K562 (cell line): ENCODE measurements at places on chromosomes 1 and 21.

DNA sequence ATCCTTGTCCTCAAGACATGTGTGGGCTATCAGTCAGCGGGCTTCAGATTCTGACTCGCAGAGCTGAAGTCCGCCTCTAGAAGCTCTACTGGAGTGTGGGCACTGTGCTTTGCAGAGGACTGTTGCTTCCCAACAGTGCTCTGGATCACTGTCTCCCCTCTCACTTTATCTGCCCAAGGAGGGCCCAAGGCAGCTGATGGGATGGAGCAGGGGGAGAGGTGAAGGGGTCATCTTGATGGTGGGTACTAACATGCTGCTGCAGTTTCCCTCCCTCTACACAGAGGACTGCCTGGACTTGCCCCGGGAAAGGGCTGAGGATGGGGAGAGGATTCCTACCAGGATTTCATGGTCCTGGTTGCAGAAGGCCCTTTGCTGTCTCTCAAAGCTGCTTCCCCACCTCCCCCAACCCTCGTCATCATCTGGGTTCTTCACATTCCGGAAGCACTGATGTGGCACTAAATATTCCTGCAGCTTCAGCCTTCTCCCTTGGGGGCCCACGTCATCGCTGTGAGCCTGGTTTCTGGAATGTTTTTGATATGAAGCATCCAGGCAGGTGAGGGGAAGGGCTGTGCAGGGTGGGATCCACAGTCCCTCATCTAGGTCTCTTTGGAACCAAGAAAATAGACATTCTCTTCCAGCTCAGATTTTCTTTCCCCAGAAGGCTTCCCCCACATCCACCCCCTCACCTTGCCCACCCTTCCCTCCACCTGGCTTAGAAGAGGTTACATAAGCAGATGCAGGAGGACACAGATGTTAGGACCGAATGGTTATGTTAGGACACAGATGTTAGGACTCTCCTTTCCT, 23.2 kb downstream of the NUAK2 start:
- no peak for DNase-seq

GRCh38 chr1:29977550-29977949, 741.2 kb downstream of the PTPRU start:
- DNase-seq, result no peak

DNA sequence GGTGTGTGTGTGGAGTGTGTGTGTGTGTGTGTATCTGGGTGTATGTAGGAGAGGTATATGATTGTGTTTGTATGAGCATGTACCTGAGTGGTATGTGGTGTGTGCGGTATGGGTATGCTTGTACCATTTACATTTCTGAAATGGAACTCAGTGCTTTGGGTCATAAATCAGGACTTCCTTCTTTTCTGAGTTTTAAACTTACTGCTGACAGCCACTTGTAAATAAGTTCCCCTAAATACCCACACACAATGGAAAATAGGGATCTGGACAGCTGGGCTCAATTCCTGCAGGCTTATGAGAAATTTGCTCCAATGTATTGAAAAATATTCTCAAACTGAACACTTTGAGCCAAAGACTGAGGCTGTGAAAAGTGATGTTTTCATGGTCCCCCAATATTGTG, 293.6 kb downstream of the HLX start:
- no peak for DNase-seq

DNA sequence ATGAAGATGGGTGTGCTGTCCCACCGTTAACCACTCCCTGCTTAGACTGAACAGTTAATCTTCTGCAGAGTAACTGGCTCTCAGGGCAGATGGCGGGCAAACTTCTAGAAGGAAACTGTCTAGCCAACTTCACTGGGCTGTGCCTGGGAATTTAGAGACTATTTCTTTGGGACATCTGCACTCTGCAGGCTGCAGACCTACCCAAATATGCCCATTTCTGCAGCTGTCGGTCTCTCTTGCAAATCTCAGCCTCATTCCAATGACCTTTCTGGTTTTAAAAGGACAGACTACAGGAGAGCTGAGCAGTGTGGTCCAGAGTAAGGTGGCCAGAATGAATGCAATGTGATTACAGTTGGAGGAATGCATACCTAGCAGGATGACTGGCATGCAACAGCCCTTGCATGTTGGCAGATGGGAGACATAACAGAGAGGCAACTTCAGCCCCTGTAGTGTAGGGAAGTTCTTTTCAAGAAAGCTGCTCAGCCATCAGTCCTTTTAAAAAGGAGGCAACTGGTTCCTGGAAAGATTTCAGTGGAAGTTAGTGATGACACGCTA, 26.3 kb upstream of the IL20 start:
- DNase-seq, result no peak

DNA sequence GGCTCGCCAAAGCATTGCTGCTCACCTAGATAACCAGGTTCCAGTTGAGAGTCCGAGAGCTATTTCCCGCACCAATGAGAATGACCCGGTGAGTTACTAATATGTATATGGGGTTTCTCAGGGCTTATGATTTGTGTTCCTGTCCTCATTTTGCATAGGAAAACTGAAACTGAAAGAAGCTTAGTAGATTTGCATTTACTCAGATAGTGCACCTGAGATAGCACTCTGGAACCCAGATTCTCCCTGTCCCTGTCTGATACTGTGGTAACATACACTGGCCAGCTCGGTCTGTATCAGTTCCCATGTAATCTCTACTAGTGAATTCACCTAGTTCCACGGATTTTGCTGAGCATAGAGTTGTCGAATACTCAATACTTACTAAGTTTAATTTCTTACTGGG, 28.1 kb downstream of the DAP3 start:
- DNase-seq, result no peak

GRCh38 chr21:32779983-32780382, 8.4 kb upstream of the PAXBP1 start:
- DNase-seq, result no peak

DNA sequence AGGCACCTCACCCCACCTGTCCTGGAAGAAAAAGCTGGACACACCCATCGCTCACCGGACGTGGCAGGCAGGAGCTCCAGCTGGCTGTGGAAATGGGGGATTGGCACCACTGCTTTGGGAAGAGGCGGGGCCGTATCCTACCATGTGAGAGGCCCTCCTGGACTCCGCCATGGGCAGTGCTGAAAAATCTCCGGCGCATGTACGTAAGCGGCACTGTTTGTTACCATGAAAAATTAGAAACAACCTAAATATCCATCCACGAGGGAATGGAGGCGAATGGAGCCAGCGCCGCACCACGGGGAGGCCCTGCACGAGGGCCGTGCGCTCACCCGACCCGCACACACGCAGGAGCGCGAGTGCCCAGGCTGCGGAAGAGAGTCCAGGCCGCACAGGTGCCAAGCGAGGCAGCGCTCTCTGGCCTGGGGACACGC, 3.1 kb downstream of the KRTAP10-8 start:
- no peak for DNase-seq

DNA sequence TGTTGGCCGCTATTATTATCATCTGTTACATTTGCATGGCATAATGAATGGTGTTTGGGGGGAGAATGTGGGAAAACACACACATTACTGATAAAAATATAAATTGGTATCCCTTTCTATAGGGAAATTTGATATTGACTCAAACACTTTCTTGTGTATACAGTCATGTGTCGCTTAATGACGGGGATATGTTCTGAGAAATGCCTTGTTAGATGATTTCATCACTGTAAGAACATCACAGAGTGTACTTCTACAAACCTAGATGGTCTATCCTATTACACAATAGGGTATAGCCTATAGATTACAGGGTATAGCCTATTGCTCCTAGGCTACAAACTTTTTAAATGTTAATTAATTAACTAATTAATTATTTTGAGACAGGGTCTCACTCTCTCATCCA, 67.2 kb upstream of the B3GALNT2 start:
- no peak for DNase-seq

- no peak for DNase-seq
Measured at GRCh38 chr1:186699519-186699918, 19.3 kb upstream of the PTGS2 start.

DNA sequence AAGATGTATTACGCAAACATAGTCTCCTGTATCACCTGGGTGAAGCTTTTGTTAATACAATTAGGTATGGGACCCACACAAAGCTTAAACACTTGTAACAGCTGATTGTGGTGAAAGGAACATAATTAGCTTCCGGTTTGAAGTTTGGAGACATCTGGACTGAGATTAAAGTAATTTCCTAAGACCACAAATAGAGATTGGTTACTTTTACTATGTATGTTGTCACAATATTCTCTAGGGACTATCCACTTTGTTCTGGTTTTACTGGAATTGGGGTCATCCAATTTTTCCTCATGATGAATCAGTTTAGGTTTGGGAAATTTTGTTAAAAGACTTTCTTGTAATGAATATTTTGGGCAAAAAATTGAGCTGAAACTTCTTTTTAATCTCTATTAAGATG, 71.8 kb upstream of the SAMSN1 start:
- DNase-seq, result no peak

GRCh38 chr1:108719656-108720435, 7.1 kb downstream of the FNDC7 start:
- peak; percentile 27 for DNase-seq

GRCh38 chr1:4344065-4344732, 310.2 kb upstream of the AJAP1 start:
- DNase-seq, result no peak

GRCh38 chr1:244349103-244349531, 102.6 kb downstream of the ADSS2 start:
- DNase-seq, result no peak

GRCh38 chr1:220803401-220804201, 16.9 kb downstream of the MTARC1 start:
- DNase-seq, result peak; percentile 65

DNA sequence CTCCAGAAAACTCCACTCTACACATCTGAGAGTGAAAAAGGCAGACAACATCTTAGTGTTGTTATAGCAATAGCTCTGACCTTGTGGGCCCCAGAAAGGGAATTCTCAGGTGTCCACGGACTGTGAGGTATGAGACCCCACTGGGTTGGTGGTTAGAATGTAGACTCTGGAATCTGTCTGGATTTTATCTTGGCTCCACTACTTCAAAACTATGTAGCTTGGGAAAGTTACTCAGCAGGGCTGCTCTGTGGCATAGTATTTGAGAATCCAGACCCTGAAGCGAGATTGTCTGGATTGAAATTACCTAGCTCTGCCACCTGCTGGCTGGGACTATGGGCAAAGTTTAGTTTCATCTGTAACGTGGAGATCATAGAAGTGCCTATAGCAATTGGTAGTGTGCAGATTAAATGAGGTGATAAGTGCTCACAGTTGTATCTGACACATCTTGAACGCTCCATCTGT, 25.8 kb downstream of the PRDM2 start:
- peak; percentile 20 for DNase-seq

DNA sequence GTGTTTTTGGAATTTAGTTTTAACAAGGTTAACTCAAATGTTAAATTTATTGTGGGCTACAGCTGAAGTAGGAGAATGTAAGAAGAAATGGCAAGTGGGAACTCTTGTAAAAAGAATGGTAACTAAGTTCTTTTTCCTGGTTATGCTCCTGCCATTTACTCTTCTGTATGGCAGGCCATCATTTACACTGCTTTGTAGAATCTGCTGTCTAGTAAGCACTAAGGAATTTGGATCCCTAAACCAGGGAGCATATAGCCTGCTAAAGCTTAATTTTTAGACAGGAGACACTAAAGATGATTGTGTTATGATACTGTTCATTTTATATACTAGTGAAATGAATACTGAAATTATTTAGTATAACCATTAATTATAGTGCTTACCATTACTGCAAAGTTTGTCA, 85.3 kb downstream of the CAMTA1 start:
- no peak for DNase-seq

DNA sequence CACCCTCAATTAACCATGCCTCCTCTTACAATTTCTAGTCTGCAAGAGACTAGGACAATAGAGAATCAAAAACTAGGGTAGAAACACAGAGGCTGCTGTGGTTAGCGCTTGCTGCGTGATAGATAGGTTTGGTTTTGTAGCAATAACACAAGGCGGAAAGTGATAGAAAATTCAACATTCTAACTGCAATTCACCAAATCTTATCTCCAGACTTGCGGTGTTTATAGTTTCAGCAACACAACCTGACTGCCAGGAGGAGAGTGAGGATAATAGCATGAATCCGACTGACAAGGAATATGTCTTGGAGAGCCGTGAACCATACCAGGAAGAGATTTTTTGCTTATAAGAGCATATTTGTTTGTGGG, 30.7 kb upstream of the IFNAR2 start:
- no peak for DNase-seq

- DNase-seq, result no peak
Measured at GRCh38 chr1:163263818-163264655, 57.7 kb upstream of the NUF2 start.

- DNase-seq, result no peak
Measured at GRCh38 chr1:57747818-57748217, 324.0 kb upstream of the DAB1 start.

GRCh38 chr1:17134034-17134433, 14.8 kb upstream of the PADI2 start:
- DNase-seq, result no peak

GRCh38 chr1:116724765-116725375, 29.4 kb upstream of the CD2 start:
- peak; percentile 88 for DNase-seq

GRCh38 chr1:51535006-51535592, 16.0 kb upstream of the EPS15 start:
- DNase-seq, result peak; percentile 61

DNA sequence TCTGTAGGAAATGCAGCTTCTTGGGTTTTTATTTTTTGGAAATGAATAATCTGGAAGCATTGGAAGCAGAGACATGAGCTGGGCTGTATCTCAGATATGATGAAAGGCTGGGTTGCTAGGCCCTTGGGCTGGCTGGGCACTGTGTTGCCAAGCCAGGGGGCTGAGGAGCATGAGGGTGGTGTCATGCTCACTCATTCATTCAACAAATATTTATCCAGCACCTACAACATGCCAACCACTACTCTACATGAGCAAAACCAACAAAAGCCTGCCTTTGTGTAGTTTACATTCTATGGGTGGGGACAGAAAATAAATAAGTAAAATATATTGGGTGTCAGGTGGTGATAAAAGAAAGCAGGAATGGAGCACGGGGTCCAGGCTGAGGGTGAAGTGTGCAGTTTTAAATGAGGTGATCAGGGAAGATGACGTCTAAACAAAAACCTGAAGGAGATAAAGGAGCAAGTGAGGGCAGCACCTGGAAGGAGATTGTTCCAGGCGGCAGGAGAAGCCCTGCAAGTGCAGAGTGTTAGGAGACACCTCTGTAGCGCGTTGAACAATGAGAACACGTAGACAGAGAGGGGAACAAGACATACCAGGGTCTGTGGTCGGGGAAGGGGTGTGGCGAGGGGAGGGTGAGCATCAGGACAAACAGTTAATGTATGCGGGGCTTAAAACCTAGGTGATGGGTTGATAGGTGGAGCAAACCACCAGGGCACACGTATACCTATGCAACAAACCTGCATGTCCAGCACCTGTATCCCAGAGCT, 10.9 kb downstream of the TAGLN2 start:
- DNase-seq, result no peak

DNA sequence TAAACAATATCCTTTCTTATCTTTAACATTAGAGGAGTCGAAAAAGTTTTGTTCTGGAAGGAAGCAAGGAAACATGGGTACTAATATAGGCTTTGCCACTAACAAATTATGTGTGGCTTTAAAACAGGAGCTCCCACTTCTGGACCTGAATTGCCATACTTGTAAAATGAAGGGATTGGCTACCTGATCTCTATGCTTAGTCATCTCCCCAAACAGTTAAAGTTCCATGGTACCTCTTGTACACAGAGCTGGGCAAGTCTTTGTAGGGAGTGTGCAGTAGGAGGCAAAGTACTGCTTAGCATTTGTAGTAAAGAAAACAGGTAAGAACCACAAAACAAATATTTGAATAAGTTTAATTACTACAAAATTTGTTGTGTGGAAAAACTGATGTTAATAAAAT, 81.3 kb downstream of the MAST2 start:
- DNase-seq, result peak; percentile 25

GRCh38 chr1:7517611-7518330, 253.3 kb upstream of the VAMP3 start:
- DNase-seq, result no peak

- no peak for DNase-seq
Measured at GRCh38 chr1:85894651-85895050, 186.4 kb upstream of the ZNHIT6 start.
